ENCODE measurements at places on chromosomes 11 and 22.

- DNase-seq: no peak
These were observed 18.9 kb downstream of the TANGO2 start for GRCh38 chr22:20039683-20040325.

DNA sequence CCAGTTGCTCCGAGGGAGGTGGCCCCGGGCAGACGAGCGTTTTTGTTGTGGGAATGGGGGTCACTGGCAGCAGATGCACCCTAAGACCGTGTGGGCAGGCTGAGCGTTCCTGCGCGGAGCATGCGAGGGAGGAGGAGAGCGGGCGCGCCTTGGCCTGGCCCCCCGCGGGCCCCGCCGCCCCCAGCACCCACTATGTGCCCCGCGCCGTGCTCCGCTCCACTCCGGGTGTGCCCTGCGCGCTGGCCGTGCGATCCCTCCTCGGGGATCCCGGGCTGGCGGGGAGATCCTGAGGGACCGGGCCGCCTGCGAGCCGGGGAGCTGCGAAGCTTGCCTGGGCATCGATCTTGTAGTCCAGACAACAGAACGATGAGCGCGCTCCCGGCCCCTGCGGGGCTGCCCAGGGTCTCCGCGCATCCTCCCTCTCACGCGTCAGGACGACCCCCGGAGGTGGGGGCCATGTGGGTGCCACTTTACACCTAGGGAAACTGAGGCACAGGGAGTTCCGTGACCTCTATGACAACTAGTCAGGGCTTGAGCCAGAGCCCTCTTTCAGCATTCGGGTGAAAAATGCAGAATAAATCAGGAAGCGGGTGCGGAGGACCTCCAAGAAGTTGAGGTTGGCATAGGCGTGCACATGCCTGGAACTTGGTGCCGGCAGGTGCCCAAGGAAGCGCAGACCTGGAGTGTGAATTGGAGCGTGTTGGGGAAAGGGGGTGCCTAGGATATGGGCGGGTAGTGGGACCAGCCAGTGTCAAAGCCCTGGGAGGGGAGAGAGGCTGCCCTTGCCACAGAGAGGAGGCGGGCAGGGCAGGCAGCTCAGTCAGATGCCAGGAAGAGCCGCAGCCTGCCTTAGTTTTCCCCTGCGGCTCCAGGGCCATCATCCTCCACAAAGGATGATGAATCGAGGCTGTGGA, 1.3 kb upstream of the KMT5B start:
- DNase-seq: peak; percentile 11

DNA sequence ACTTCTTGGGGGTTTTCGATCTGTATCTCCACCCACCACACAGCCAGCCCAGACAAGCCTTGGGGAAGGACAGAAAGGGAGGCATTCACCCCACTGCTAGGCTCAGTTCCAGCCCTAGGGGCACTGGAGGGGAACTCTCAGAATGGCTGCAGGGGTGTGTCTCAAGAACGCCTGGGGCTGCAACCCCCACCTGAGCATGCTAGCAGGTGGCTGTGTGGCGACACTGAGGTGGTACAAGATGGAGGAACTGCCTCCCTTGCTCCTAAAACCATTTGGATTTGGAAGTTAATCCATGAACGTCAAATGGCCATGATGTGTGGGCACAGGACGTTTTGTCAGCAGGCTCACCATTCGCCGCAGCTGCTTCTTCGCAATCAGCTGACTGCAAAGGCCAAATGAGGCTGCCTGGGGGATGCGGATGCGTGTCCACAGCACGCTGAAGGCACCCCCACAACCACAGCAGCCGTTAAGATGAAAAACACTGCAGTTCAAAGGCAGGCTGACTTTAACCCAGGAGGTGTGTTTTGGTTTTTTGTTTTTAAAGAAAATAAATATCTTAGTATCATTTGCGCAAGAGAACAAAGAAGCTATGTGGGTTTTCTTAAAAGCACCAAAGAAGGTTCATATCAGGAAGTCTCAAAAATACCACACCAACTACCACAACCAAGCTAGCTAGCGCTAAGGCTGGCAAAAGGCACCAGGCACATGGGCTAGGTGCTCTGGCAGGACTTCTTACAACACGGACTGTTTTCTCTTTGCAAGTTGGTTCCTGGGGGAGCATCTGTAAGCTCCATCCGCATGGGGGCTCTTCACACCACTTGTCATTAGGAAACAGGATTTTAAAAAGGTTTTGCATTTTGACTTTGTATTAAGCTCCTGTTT, 22.2 kb upstream of the NAP1L4 start:
- DNase-seq: peak; percentile 34

DNA sequence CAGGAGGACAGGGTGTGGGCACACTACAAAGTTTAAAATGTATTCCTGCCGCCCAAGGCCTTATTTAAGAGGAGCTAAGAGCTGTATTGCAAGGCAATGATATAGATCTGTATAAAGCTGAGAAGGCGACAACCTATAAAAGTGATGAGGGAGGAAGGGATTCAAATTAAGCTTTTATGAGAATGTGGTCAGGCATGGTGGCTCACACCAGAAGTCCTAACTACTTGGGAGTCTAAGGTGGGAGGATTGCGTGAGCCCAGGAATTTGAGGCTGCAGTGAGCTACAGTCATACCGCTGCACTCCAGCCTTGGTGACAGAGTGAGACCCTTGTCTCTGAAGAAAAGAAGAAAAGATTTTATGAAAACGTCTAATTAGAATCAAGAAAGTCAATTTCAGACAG, 9.7 kb upstream of the GLB1L3 start:
- DNase-seq: no peak

DNA sequence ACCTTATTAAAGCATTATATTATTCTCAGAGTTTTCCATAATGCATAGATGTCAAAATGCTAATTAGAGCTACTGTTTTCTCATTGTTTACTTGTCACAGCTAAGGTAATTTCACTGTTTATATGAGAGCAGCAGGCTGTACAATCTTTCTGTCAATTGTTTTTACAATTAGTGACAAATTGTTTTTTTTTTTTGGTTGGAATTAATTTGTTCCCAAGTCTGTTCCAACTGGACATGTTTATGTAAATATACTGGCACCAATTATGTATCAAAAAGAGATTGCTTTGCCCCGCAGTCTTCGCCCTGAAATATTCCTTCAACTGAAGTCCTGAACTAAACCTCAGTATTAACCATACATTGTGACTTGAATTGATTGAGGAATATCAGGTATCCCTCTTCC, 72.3 kb upstream of the GRIA4 start:
- DNase-seq: no peak

- DNase-seq: no peak
These were observed at the start of gene AASDHPPT for GRCh38 chr11:106077609-106078455. Gene AASDHPPT, plus strand, starts transcription at chr11:106077662. Its CDS starts 49 bp downstream, at chr11:106077711.

- no peak for DNase-seq
These were observed 7.6 kb downstream of the KCNQ1OT1 start for GRCh38 chr11:2691991-2692875.

- DNase-seq: no peak
These were observed 120.7 kb upstream of the TOP3B start for GRCh38 chr22:22103078-22103875.
